ENCODE measurements at places on chromosomes 5 and 9.

DNA sequence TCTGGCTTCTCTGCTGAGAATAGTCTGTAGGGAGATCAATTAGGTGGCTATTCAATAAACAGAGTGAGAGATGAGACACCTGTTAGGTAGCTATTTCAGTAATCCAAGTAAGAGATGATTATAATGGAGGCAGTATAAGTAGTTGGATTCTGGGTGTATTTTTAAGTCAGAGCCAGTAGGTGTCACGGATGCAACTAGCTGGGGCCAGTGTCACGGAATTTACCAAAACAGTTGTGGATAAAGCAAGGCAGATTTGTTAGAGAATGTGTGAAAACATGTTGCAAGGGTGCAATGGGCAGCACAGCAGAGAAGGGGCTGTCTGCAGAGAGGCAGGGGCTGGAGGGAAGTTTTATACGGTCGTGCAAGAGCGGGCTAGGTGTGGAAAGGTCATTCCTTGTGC is 114.9 kb downstream of the RASGRF2 start:
- no peak for DNase-seq

GRCh38 chr9:69466151-69466550 is 141.1 kb downstream of the ENTREP1 start:
- no peak for DNase-seq

GRCh38 chr9:19385786-19386501 is 5.9 kb upstream of the RPS6 start:
- no peak for DNase-seq

GRCh38 chr5:34415559-34416198 is 240.4 kb upstream of the RAI14 start:
- no peak for DNase-seq

DNA sequence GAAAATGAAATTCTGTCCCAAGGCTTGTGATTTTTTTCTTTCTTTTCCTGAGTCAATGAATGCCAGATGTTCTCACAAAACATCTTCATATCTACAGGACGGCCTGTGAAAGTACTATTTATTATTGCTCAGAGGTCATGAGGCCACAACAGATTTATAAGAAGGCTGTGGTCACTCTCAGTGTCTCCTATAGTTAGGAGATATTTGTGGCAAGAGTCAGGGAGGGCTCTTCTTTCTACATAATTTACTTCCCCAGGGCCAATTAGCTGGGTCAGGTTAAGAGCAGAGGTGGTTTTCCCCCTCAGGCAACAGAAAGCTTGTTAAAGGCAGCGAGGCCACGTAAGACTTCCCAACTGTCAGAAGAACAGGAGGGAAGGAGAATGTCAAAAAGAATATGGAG is 248.7 kb downstream of the SLIT3 start:
- no peak for DNase-seq

DNA sequence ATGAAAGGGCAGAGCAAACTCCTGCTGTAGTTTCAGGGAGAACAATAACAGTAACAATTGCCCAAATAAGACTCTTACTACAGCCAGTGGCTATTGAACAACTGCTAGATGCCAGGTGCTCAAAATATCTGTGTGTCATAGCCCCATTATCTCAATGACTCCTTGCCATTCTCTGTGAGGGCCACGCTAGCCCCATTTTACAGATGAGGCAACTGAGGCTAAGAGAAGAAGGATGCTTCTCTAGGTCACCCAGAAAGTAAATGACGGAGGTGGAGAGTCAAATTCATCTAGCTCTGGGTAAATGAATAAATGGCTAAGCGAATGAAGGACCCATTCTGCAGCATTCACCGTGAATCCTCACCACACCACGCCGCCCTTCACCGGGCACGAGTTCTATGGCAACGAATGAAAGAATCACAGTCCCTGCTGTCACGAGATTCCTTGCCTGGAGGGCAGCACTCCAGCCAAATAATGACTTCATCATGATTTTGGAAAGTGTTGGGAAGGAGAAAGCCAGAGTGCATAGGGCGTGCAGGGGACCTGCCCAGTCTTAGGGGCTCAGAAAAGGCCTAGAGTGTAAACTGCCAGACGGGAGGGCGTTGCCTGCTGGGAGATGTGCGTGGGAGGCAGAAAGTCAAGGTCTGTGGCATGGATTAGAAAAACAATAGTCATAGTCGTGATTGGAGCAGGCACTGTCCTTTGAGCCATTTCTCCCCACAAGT is 147.2 kb downstream of the C9orf50 start:
- DNase-seq: no peak

DNA sequence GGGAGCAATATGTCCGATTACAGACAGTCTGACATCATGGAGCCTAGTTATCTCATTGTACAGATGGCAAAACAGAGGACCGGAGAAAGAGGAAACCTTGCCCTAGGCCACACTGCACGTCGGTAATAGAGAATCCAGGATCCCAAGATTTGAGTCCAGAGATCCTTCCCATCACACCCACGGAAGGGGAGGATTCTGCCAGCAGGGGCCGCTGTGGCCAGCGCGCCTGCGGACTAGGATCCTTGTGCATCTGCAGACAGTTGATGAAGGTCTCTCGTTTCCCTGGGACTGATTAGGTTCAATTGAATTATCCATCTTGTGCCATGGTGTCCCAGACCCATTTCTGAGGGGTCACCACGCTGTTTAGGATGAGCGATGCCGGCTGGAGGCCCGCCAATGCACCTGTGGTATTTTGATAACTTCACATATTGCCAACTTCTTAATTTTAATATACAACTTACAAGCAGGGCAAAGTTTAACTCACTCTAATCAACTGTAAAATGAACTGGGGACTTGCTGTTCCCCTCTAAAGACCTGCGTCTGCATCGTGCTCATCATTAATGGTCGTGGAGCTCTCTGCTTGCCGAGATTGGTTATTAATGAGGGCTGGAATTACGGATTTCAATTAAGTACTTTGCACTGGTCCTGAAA is 592.7 kb upstream of the BRINP1 start:
- no peak for DNase-seq

GRCh38 chr5:73719632-73720031 is 93.6 kb downstream of the ARHGEF28 start:
- DNase-seq: no peak

- DNase-seq: no peak
Measured at GRCh38 chr9:137497921-137498719, 39.0 kb upstream of the NSMF start.

- DNase-seq: no peak
Measured at GRCh38 chr9:89505048-89505447, 7.1 kb upstream of the SEMA4D start.

DNA sequence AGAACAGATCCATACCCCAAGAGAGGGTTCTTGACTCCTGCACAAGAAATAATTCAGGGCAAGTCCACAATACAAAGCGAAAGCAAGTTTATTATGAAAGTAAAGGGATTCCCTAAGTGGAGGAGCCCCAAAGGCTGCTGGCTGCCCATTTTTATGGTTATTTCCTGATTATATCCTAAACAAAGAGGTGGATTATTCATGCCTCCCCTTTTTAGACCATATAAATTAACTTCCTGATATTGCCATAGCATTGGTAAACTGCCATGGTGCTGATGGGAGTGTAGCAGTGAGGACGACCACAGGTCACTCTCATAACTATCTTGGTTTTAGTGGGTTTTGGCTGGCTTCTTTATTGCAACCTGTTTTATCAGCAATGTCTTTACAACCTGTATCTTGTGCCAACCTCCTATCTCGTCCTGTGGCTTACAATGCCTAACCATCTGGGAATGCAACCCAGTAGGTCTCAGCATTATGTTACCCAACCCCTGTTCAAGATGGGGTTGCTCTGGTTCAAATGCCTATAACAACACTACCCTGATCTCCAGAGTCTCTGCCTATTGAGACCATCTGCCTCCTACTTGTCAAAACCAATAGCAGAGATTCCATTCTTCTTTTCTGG is 154.4 kb upstream of the GRAMD2B start:
- DNase-seq: no peak

GRCh38 chr9:35937227-35937626 is 20.7 kb downstream of the OR2S2 start:
- no peak for DNase-seq

GRCh38 chr5:175753536-175754402 is 95.9 kb downstream of the HRH2 start:
- DNase-seq: no peak

GRCh38 chr9:2481216-2481615 is 140.4 kb upstream of the VLDLR start:
- DNase-seq: no peak

DNA sequence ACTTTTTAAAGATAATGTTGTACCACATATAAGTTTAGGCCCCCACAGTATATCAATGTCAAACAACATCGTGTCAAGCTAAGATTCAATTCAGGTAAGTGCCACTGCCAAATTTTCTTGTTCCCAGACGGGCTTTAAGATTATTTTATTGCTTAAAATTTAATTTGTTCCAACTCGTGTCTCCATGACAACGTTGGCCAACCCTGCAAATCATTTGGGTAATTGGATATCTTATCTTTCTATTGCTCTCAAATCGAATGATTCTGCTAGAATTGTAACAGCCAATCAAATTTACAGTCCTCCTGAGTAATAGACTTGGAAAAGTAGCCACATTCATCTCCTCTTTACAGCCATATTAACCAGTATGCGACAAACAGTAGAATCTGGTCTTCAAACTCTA is 19.5 kb downstream of the TLE1 start:
- DNase-seq: no peak

- no peak for DNase-seq
Measured at GRCh38 chr5:139654871-139655491, 6.8 kb downstream of the CXXC5 start.

DNA sequence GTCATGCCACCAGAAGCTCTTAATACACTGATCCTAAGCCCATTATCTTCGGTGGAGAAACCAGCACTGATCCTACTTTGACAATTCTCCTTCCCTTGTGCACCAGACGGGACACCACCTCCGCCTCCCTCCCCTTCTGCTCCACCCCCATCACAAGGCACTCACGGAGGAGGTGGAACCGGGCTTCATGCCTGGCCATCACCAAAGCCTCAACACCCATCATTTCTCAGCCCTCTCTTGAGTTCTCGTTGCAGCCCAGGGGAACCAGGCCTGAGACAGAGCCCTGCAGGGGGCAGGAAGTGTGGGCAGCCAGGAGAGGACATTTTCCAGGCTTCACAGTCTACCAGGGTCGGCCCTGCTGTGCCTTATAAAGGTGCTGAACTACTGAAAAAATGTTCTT is 160.5 kb downstream of the GOLPH3 start:
- no peak for DNase-seq

DNA sequence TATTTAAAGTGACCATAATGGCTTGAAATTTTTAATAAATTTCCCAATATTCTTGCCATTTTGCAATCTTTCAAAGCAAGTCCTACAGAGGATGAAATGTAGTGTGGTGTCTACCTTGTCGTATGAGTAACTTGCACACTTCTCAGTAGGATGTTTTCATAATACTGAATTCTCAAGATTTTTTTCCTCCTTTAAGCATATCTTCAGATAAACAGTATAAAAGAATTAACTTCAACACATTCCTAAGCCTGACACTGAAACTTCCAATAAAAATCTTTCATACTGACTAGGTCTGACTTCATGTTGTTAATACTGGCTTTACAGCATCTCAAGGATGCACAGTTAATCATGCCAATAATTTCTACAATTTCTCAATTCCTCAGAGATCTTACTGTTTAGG is 62.0 kb downstream of the DROSHA start:
- no peak for DNase-seq

GRCh38 chr5:179194941-179195381 is 134.8 kb downstream of the ZNF354C start:
- no peak for DNase-seq

DNA sequence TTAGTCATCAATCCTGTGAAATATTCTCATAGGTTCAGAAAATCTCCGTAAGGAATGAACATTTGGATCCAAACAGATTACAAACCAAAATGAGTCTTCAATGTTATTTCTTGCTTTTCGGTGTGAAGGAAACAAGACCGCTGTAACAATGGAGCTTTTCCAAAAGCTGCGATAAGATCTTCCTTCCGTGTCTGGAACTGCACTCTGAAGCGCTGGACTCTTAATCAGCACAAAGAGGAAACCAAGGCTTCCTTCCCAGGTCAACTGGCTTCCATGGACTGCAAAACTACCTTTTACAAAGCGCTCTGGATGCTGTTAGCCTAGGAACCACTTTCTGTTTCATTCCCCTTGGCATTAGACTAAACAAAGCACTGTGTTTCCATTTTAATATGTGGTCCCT is 137.9 kb upstream of the BASP1 start:
- no peak for DNase-seq

GRCh38 chr5:94771742-94772141 is 153.3 kb downstream of the SLF1 start:
- DNase-seq: no peak

DNA sequence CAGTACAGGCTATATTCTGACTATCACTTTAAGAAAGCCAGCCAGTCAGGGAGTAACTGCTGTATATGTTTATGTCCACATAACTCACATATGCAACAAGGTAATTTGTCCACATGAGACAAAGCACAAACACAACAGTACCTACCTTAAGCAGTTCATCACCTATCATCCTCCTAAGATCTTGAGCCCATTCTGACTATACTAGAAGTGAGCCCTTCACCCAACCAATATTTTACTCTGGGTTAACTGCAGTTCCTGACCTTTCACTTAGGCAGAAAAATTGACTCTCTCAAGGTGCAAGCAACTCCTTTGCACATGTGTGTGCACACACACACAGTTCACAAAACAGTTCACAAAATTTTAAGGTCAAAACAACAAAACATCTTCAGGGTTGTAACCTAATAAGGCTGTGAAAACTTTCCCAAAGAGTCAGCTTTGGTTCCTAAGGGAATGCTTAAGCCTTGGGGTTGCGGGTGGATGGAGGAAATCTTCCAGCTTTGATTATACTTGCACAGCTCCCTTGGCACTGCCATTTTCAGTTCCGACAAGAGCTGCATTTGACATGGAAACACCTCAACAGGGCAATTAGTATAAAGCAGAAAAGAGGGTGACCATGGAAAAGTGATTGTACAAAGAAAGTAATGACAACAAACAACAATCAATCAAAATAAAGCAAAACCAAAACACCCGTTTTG is 215.3 kb downstream of the NFIB start:
- no peak for DNase-seq

GRCh38 chr9:77133011-77133410 is 44.3 kb upstream of the VPS13A start:
- no peak for DNase-seq
